ENCODE measurements at places on chromosomes 5 and 9.

- DNase-seq: no peak
Observed at GRCh38 chr5:122985006-122985700, 51.4 kb downstream of the PPIC start.

GRCh38 chr5:138964647-138965201 lies 89.6 kb upstream of the LRRTM2 start:
- DNase-seq: no peak

DNA sequence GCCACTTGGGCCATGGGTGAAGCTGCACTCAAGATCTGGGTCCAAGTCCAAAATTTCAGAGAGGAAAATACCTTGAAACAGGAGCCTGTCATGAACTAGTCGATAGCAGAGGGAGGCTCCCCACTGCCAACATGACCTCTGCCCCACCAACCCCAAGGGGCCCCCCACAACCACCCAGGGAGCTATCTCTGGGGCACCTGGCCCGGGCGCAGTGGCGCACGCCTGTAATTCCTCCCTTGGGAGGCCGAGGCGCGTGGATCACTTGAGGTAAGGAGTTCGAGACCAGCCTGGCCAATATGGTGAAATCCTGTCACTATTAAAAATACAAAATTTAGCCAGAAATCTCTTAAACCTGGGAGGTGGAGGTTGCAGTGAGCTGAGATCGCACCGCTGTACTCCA lies 20.1 kb upstream of the HMCN2 start:
- DNase-seq: no peak

DNA sequence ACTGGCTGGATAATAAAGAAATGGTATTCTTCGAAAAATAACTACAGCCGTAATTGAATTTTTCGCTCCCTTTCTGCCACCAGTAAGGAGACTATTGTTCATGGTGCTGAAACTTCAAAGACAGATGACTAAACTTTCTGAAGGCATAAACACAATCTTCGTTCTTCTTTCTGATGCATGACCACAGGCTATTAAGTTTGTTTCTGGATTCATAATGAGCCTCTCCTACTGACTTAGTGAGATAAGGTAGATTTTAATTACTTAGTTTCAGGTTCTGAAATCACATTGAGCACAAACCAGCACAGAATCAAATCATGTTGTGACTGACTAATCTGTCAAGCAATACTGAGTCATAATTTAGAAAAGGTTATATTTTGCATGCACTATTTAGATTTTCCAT lies 441.8 kb upstream of the CCNG1 start:
- DNase-seq: no peak

- DNase-seq: no peak
Observed at GRCh38 chr5:112974901-112975300, 1.7 kb upstream of the DCP2 start.

DNA sequence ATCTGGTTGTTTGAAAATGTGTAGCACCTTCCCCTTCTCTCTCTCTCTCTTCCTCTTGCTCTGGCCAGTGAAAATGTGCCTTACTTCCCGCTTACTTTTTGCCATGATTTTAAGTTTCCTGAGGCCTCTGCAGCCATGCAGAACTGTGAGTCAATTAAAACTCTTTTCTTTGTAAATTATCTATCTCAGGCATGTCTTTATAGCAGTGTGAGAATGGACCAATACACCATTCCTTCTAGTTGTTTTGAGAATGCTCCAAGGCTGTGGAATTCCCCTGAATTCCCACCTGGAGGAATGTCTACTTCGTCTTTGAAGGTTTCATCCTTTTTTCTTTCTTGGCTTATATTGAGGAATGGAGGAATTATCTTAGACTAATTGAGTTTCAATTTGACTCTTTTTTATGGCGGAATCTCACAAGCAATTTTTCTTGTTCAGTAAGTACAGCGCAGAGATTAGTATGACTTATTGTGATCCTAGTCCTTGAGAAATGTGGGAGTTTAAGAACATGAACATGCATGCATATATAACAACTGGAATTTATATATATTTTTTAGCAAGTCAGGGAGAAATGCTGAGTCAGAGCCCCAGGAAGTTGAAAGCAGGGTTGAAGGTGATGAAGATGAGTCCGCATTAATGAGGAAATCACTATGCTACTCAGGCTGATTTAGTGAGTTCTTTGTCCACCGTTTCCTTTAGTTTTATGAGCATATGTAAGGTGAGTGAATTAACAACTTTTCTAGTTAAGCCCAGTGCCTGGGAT lies 488.1 kb upstream of the ADAMTS16 start:
- DNase-seq: no peak

GRCh38 chr9:97572892-97573365 lies 60.2 kb downstream of the TSTD2 start:
- no peak for DNase-seq

DNA sequence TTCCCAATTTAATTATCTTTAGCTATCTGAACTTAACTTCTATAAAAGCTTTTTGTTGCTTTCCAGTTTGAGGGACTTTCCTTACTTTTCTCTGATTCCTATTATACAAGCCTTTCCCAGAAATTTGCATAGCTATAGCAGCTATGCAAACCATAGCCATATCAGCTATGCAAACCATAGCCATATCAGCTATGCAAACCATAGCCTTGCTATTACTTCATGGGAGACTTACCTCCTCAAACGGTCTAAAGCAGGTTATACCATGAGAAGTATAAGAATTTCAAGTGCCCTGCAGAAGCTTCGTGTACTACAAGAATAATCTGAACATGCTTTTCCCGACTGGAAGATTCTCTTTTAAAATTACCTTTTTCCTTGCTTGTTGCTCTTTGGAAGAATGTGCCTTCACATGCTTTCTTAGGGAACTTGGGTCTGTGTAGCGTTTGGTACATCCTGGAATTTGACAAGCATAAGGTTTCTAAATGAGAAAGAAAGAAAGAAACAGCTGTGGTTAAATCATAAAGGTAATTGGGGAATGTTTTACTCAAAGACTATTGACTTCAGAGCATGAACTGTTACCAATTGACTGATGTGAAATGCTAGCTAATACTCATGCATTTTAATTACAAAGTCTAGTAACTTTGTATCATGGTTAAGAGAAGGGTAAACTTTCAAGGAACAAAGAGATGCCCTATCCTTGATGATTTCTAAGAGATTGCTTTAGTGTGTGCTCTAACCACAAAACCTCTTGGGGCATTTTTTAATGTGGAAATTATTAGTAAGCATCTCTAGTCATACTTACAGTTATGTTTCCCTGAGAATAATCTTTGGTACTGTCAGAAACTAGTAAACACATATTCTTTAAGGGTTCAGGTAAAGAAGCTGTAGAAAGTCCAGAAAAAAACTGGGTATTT lies 367.6 kb downstream of the GLIS3 start:
- DNase-seq: no peak

- DNase-seq: no peak
Observed at GRCh38 chr5:68032216-68032762, 183.3 kb upstream of the PIK3R1 start.

GRCh38 chr5:149870232-149870631 lies 74.4 kb downstream of the PDE6A start:
- no peak for DNase-seq

DNA sequence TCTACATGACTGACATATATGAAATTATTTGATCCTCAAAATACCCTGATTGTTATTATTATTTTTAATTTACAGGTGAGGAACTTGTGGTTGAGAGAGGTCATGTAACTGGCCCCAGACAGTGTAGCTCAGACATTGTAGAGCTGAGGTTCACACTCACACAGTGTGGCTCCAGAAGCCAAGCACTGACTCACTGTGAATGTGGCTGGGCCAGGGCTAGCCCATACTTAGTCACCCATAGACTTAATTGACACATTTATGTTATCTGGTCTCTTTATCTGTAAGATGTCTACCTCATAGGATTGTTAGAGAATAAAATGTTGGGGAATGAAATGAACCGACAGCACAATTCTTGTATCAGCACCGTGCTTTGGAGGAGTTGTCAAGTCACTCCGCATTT lies 24.9 kb upstream of the CCDC112 start:
- DNase-seq: no peak

GRCh38 chr9:94919376-94920098 lies 193.0 kb downstream of the AOPEP start:
- no peak for DNase-seq

GRCh38 chr5:121027636-121028035 lies 563.5 kb downstream of the PRR16 start:
- no peak for DNase-seq

DNA sequence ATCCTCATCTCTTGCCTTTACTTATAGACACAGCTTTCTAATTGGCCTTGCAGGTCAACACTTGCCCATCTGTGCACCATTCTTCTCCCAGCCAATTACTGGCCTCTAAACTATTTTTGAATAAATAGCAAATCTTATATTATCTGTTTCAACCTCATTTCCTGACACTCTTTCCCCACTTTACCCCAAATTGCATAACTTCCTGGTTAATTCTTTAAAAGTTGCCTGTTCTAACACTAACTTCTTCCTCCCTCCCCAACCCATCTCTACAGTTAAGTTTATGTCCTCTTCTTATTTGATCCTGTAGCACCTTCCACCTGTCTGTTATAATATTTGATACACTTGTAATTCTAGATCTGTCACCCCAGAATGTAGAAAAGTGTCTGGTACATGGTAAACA lies 372.1 kb downstream of the PDE4D start:
- DNase-seq: no peak

DNA sequence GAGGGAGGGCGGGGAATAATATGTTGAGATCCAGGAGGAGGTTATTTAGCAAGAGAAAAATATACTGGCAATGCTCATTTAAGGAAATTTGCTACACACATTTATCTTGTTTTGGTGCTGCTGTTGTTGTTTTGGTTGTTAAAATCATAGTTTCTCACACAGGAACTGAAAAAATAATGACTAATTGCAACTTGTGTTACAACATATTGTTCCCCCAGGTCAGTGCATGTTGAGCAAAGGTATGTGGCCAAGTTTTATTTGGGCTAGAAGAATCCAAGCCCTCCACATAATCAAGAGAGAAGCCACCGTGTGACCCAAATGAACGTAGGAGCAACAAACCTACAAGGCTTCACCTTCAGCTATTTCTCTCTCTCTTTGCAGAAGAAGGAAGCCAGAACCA lies 220.3 kb upstream of the DAPK1 start:
- DNase-seq: peak; percentile 57

GRCh38 chr5:180213256-180213600 lies 4.2 kb upstream of the RASGEF1C start:
- DNase-seq: no peak

GRCh38 chr9:4714266-4715016 lies 26.6 kb downstream of the AK3 start:
- no peak for DNase-seq

DNA sequence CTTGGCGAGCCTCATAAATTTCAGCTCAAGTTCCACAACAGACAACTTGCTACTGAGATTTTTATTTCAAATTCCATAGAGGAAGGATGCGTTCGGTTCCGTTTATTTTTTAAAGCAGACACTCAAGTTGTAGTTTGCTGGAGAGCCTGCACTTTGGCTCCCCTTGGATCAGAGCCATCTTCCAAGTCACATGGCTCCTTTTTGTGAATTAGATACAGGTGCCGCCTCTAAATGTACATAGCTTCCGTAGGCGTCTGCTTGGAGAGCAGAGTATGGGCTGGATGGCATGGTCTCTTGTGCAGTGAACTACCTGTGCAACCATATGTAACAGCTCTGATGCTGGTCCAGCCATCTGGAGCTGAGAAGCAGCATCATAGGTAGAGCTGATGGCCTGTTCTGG lies 73.9 kb upstream of the WWC1 start:
- DNase-seq: no peak

GRCh38 chr9:127509261-127509954 lies 58.1 kb downstream of the LRSAM1 start:
- DNase-seq: no peak

All from GM04503 (cell line).